GM04503 (cell line): ENCODE measurements at places on chromosomes 7 and 10.
A peak's percentile ranks its signal among the peaks of the same experiment; 100 is the strongest.

DNA sequence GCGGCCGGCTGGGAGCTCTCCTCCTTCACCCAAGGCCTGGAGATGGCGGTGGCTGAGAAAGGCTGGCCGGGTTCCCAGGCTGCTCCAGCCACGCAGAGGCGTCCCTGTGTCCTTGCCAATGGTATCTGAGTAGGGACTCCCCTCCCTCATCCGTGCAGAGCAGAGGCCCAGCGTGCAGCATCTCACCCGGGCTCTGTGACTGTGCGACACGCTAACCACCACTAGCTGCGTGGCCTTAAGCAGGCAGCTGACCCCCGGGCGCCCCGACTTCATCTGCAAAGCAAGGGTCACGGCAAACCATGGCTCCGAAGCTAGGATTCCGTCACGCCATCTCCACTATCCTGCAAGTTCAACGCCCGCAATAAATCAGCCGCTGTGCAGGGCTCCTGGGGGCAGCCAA is 47.2 kb upstream of the TNRC18 start:
- no peak for DNase-seq

GRCh38 chr7:1542841-1543747 is 12.6 kb downstream of the MAFK start:
- DNase-seq: no peak

DNA sequence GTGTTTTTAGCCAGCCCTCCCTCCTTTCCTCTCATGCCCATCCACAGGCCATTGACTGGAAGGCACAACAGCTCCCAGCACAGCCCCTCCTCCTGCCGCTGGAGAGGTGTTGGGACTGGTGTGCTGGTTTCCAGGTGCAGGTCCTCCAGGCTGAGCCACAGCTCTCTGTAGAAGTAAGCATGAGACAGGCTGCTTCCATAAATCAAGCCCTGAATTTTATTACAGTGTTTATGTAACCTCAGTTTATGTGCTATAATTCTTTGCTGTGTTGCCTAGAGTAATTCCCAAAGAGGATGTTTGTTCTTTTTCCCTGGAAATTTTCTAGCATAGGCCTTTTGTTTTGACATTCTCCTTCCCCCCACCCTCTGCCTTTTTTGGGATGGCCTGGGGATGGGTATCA is 445.8 kb downstream of the AUTS2 start:
- DNase-seq: no peak

DNA sequence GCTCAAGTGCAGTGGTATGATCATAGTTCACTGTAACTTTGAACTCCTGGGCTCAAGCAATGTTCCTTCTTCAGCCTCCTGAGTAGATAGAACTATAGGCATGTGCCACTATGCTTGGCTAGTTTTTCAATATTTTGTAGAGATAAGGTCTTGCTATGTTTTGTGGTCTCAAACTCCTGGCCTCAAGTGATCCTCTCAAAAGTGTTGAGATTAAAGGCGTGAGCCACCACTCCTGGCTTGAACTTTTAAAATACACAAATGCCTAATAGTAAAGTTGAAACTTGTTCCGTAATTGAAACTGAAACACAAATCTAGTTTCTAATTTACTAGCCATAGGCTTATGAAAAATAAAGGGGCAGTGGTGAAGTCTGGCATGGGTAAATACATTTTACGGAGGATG is 65.7 kb downstream of the AP3M1 start:
- no peak for DNase-seq

DNA sequence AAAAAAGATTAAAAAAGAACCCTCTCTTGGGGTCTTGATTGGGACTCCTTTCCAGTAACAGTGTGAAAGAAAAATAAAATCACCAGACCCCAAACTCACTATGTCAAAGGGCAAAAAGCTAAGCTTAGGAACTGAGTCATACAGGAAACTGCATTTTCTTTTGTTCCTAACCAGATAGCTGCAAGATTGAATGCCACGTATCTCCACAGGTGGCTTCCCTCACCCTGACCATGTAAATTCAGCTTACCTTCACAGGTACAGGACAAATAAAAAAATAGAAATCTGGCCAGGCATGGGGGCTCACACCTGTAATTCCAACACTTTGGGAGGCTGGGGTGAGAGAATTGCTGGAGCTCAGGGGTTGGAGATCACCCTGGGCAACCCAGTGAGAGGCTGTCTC is 32.5 kb upstream of the EIF4H start:
- DNase-seq: no peak

- no peak for DNase-seq
These were observed 36.9 kb upstream of the VSIR start for GRCh38 chr10:71810048-71810750.

- DNase-seq: no peak
These were observed 64.9 kb upstream of the NKX6-2 start for GRCh38 chr10:132850896-132851295.

DNA sequence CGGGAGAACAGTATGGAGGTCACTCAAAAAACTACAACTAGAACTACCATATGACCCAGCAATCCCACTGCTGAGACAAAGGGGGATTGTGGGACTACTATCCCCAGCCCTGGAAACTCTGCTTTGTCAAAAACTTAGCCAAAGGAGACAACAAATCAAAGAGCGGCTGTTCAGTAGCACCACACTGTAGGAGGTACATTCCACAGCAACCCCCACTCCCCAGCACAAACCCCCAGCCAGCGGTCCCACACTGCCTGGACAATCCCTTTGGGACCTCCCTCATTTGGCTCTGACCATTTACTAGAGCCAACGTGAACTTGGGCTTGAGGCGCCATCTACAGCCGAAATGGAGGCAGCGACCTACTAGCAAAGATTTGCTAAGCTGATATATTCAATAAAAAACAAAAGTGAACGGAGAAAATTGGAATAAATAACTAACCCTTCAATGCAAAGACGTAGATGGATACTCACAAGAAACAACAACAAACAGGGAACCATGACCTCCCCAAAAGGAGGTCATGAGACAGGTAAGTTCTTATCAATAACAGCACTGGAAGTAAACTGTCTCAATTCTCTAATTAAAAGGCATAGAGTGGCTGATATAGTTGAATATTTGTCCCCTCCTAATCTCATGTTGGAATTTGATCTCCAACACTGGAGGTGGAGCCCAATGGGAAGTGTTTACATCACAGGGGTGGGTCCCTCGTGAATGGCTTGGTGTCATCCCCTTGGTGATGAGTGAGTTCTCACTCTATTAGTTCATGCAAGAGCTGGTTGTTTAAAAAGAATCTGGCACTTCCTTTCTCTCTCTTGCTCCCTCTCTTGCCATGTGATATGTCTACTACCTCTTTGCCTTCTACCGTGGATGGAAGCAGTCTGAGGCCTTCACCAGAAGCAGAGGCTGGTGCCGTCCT is 119.0 kb upstream of the KCNMA1 start:
- DNase-seq: no peak

- no peak for DNase-seq
These were observed 62.7 kb downstream of the TNRC18 start for GRCh38 chr7:5360971-5361370.

DNA sequence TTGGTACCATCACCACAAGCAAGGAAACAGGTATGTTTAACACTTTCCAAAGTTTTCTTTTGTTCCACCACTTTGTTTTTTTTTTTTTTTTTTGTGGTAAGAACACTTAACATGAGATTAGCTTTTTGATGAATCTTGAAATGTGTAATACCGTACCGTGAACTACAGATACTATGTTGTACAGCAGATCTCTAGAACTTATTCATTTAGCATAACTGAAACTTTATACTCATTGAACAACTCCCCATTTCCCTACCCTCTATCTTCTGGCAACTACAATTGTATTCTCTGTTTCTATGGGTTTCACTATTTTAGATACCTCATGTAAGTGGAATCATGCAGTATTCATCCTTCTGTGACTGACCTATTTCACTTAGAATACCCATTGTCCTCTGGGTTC is 162.7 kb upstream of the ITGB1 start:
- no peak for DNase-seq

- DNase-seq: no peak
These were observed 179.3 kb downstream of the TRIL start for GRCh38 chr7:28778786-28779185.

GRCh38 chr7:156127166-156128134 is 315.2 kb upstream of the SHH start:
- no peak for DNase-seq

DNA sequence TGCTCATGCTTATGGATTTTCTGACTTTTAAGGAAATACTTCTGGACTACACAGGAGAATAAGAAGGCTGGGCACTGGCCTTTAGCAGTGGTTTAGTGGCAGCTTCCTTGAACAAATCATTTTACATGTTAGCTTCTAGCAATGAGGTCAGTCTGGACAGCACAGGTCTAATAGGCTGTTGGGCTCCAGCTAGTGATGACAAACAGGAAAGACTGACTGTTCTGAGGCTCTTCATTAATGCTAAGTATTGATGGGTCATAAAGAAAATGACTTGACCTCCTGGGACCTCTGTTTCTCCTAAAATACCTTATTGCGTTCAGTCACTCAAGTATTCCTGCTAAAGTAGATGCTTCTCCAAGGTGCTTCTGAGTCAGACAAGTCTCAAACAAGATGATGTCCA is 4.9 kb upstream of the RHOBTB1 start:
- no peak for DNase-seq

DNA sequence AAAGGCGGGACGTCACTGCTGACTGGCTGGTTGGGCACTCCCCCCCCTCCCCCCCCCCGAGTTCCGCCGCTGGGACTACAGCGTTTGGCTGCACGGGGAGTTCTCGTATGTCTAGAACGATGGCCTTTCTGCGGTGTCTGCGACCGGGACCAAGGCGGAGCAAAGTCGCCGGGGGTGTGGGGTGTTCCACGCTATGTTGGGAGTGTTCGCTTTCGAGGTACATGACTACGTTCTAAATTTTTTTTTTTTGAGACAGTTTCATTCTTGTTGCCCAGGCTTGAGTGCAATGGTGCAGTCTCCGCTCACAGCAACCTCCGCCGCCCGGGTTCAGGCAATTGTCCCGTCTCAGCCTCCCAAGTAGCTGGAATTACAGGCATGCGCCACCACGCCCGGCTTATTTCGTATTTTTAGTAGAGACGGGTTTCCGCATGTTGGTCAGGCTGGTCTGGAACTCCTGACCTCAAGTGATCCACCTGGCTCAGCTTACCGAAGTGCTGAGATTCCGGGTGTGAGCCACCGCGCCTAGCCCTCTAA is 573 bp upstream of the IDI1 start:
- no peak for DNase-seq

GRCh38 chr10:69816521-69816920 is 14.8 kb downstream of the COL13A1 start:
- no peak for DNase-seq

GRCh38 chr10:72414642-72415041 is 59.9 kb upstream of the DNAJB12 start:
- DNase-seq: no peak

DNA sequence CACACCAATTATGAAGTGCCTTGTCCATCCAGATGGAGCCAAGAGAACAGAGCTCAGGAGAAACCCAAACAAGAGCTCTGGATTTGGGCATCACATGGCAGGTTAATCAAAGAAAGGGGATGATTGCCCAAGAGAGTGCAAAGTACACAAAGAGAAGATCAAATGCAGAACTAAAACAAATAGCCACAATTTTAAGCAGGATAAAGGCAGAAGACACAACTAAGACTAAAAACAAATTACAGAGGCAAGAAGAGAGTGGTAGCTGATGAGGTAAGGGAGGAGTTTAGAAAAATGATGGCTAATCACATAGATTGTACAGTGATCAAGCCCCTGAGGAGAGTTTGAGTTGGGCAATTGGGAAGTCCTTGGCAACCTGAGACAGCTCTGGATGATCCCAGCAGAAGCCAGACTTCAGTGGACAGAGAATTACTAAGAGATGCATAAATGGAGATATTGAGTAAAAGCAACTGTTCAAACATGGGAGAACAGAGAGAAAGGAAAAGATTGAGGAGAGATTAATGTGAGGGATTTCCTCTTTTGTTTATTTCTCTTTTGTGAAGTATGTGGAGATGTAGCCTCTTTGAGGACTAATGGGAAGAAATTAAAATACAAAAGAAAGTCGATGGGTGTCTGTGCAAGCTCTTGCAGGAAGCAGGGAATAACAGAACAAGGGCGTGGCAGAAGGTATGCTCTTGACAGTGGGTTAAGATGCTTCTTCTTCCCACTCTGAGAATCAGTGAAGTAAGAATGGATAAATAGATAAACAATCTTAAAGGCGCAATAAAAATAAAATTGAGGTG is 101.9 kb downstream of the LRRN3 start:
- DNase-seq: no peak

GRCh38 chr7:85833066-85833465 is 646.2 kb upstream of the SEMA3D start:
- DNase-seq: peak; percentile 28

DNA sequence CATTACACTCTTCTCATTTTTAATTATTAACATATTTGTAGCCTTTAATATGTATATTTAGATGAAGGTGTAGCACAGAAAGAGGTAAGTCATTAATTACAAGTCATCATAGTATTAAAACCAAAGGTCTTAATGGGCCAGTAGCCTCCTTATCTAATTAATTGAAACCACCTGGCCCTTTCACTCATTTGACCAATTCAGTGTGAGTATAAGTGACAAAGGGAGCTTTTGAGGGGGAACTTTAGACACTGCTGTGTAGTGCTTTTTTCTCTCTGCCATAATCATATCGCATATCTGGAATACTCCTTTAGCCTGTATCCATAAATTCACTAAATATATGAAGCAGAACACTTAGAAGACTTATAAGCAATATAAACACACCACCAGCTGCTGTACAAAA is 562.9 kb upstream of the POT1 start:
- DNase-seq: no peak

- peak; percentile 31 for DNase-seq
These were observed 53.4 kb downstream of the MYL10 start for GRCh38 chr7:101575721-101576120.

DNA sequence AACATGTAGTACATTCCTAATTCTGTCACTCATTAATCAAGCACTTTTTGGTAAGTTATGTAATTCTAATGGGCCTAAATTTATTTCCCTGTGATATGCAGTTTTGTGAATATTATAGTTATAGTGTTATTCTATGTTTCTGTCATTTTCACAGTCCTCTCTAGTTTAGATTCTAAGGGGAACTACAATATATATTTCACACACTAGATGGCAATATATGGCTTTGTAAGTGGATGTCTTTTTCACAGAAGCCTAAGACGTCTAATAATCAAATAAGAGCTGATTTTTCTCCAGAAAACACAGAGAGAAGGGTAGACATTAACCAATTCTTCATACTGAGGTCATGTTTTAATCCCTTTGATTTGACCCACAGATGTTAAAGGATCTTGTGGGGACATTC is 18.0 kb downstream of the RNLS start:
- no peak for DNase-seq

GRCh38 chr10:55629793-55630490 is 731.1 kb downstream of the ZWINT start:
- DNase-seq: no peak

GRCh38 chr10:89283936-89284475 is 17.8 kb upstream of the IFIT2 start:
- DNase-seq: peak; percentile 86

DNA sequence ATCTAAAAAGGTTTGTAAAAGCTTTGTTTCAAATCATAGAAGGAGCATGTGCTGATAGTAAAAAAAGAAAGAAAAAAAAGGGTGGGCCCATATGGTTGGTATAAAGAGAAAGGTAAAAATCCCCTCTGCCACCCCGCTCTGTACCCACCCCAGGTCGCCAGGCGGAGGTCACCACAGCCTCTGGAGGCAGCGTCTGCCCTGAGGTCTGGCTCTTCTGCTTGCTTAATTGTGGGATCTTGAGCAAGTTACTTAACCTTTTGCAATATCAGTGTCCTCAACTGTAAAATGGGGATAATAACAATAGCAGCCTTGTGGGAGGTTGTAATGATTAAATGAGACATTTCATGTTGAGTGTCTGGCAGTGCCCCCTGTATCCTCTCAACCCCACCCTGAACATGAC is 10.7 kb upstream of the PCBD1 start:
- no peak for DNase-seq

- DNase-seq: no peak
These were observed 137.6 kb upstream of the SVIL start for GRCh38 chr10:29772403-29772802.

GRCh38 chr7:77655356-77655755 is 40.9 kb upstream of the RSBN1L start:
- DNase-seq: no peak
